Amniotic epithelial cell (primary cell): ENCODE measurements at places on chromosomes 16 and 17.
A peak's percentile ranks its signal among the peaks of the same experiment; 100 is the strongest.

- DNase-seq = no peak
Measured at GRCh38 chr17:55308613-55309391, 44.0 kb downstream of the HLF start.

DNA sequence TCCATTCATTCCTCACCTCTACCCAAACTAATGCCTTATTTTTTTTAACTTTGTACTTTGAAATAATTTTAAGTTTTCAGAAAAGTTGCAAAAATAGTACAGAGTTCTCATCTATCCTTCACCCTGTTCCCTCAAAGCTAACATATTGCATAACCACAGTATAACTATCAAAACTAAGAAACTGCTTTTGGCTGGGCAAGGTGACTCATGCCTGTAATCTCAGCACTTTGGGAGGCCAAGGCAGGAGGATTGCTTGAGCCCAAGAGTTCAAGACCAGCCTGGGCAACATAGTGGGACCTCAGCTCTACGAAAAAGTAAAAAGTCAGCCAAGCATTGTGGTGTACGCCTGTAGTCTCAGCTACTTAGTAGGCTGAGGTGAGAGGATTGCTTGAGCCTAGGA, 147.7 kb downstream of the SKAP1 start:
- peak; percentile 28 for DNase-seq

- no peak for DNase-seq
Measured at GRCh38 chr17:20095336-20096080, 86.3 kb downstream of the SPECC1 start.

DNA sequence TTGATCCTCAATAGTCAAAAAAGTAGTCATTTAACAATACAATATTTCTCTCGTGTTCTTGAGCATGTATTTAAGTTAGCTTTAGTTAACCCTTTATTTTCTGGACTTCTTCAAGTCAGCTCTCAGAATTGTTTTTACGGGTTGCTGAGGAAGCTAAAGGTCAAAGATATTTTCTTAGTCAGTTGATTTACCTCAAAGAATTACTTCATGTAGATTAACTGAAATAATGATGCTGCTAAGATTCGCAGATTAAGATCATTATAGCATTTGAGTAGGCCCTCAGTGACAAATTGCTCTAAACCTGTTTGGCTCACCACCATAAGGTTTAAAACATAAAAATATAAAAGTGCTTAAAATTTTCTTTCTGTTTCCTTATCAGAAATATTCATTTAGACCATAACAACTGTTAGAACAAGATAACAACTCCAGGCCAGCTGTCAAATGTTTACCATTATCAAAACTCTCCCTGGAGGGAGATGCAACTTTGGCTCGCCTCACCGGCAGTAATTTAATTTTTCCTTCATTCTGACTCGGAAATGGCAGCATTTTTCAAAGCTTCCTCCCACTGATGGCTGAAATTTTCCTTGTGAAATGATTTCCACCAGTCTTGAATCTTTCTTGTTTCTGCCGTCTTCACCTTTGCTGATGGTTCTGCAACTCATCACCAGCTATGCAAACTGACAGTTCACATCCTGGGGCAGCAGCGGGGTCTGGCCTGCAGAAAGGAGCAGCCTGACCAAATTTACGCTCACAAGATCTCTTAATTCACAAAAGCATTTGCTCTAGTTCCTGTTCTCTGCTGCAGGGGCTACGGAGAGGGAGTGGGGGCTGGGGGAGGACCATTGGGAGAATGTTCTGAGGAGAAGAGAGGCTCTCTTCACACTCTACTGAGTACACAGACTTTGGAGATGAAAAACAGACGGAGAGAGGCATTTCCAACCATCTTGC, 254.8 kb upstream of the TBX2 start:
- DNase-seq = peak; percentile 96

GRCh38 chr16:68356249-68356918, 45.6 kb downstream of the PRMT7 start:
- no peak for DNase-seq

- no peak for DNase-seq
Measured at GRCh38 chr17:33968350-33969044, 286.6 kb upstream of the CCL2 start.

GRCh38 chr16:58656899-58657298, 27.3 kb upstream of the CNOT1 start:
- no peak for DNase-seq

- no peak for DNase-seq
Measured at GRCh38 chr17:185445-186138, 4.1 kb upstream of the DOC2B start.

GRCh38 chr17:4950075-4950745, 709 bp upstream of the ENO3 start:
- no peak for DNase-seq

GRCh38 chr17:82298538-82299421, 18.6 kb downstream of the CD7 start:
- no peak for DNase-seq

- no peak for DNase-seq
Measured at GRCh38 chr17:83103200-83103942, 24.0 kb downstream of the METRNL start.

DNA sequence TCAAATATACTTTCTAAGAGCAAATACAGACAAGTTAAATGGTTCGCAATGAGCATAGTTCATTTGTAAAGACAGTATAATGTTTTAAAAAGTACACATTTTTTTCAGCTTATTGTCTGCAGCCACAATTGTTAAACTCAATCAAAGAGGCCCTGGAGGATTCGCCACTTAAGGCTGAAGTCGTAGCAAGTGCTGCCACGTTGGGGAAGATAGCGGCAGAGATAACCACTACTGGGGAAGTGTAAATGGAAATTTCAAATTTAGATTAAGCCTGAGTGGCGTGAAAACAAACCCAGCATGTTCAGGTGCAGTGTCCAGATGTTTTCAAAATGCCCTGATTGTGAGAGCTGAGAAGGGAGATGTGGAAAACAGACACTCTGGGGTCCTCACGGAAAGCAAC, 8.4 kb downstream of the PMP22 start:
- no peak for DNase-seq

DNA sequence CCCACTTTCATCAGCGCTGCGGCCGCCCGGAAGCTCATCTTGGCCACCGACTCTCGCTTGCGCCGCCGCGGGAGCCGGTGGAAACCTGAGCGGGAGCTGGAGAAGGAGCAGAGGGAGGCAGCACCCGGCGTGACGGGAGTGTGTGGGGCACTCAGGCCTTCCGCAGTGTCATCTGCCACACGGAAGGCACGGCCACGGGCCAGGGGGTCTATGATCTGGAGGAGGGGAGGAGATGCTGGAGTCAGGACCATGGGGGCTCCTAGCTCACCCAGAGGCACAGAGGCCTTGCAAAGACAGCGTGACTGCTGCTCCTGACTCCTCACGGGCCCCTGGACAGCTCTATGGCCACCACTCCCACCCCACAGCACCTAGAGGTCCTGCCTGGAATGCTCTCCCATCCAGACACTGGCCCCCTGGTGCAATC, 9.4 kb downstream of the SNRNP25 start:
- no peak for DNase-seq

DNA sequence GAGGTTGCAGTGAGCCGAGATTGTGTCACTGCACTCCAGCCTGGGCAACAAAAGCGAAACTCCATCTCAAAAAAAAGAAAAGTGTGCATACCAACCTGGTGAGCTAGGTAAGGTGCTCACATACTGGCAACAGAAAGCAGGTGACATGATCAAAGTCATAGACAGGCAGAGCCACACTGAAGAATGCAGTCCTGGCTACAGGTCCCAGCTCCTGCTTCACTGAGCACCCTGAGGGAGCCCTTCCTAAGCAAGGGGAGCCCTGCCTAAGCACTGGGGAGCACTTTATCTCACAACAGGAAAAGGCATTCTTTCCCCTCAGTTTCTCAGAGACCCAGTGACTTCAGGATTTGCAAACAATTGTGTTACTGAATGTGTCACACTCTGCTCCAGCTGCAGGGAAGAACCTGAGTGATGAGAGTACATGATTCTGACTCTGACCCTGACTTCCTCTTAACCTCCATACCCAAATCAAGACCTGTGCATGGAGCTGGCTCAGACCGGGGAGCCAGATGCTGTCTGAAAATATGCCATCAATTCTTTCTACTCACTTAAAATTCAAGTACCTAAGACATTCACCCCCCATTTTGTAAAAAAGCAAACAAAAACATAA, 40.5 kb downstream of the ANKRD11 start:
- no peak for DNase-seq

DNA sequence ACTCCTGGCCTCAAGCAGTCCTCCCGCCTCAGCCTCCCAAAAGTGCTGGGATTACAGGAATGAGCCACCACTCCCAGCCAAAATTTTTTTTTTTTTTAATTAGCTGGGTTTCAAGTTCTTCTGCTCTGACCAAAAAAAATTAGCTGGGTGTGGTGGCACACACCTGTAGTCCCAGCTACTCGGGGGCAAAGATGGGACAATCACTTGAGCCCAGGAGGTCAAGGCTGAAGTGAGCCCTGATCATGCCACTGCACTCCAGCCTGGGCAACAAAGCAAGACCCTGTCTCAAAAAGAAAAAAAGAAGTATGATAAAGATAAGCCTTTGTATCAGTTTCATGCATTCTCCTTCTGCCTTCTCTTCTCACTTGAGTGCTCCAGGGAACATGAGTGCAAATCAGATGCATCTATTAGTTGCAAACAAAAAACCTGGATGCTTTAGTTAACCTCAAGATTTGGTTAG, 1.9 kb downstream of the NQO1 start:
- no peak for DNase-seq

DNA sequence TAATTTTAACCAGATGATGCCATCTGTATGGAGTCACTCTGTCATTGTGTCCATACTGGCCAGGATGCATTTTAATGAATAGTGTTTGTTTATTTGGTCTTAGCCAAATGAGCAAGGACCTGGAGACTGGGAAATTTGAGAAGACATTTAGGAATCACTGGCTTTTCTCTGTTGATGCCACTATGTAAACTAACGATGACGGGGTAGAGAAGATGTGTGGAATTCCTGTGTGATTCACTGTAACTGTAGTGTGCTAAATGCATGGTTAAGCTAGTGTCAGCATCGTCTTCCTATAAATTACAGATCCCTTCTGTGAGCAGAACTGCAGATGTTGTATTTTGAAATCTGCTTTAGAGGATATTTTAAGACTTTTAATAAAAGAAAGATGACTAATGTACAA, 66.6 kb downstream of the NOS2 start:
- DNase-seq = peak; percentile 1

DNA sequence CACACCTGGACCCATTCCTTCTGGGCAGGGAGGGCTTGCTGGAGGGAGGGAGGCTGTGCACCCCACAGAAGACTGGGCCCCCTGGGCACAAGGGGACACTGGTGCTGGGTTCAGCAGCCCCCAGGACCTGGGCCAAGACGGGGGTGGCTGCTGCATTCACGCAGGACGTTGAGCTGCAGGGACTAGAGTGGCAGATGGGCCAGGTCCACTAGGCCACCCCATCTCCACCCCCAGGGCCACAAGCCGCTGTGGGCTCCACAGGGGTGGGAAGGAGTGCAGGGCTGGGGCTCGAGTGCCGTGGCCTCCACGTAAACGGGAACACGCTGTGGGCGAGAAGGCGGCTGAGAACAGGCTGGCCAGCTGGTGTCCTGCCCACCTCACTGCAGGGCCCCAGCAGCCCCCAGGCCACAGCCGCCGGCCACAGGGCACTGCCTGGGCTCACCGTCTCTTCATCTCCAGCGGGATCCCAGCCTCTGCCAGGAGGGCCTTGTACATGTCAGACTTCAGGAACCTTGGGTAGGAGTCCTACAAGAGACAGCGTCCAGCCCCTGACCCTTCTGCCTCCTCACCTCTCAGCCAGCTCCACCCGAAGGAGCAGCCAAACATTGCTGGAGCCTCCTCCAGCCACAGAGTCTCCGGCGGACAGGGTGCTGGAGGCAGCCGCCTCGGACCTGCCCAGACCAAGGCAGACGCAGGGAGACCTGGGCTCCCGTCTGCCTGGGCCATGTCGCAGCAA, 6.5 kb downstream of the RGS11 start:
- no peak for DNase-seq

GRCh38 chr17:44198721-44199552, 747 bp downstream of the ATXN7L3 start:
- DNase-seq = peak; percentile 36

DNA sequence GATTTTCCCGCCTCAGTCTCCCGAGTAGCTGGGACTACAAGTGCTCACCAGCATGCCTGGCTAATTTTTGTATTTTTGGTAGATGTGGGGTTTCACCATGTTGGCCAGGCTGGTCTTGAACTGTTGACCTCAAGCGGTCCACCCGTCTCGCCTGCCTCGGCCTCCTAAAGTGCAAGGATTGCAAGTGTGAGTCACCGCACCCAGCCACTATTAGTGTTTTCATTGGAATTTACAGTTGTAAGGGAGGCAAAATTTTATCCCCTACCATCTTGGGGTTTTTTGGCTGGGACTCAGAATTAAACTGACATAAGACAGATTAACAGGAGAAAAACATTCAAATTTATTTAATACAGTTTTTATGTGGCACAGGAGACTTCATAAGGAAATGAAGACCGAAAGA, 12.3 kb upstream of the MYCBPAP start:
- DNase-seq = peak; percentile 59

- peak; percentile 28 for DNase-seq
Measured at GRCh38 chr16:77330332-77331042, 104.3 kb downstream of the ADAMTS18 start.

DNA sequence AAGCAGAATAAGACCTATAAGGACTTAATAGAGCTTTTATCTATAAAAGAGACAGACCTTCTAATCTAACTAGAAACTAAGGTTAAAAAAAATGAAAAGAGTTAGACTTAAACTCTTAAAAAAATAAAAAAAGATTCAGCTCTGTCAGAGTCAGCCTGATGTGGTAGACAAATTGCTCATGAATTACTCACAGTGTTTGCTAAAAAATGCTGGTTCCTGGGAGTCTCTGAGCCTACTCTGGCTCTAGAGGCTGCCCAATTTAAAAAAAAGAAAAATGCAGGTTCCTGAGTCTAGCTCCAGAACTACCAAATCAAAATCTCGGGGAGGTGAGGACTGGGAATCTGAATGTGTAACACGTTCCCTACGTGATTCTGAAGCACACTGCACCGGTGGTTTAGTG, 18.1 kb downstream of the SOST start:
- DNase-seq = peak; percentile 42

DNA sequence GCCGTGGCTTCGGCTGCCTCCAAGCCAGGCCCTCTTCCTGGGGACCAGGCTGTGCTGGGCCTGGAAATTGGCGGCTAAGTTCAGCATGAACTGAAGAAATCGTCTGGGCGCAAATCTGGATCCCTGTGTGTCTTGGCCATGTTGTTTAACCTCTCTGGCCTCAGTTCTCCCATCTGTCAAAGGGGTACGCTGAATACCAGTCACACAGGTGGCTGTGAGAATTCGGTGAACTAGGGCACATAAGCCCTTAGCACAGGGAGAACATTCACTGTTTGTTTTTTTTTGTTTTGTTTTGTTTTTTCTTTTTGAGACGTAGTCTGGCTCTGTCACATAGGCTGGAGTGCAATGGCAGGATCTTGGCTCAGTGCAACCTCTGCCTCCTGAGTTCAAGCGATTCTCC, 19.0 kb downstream of the LASP1 start:
- no peak for DNase-seq
